D341Med (cell line): ENCODE measurements at places on chromosomes 11 and 22.

DNA sequence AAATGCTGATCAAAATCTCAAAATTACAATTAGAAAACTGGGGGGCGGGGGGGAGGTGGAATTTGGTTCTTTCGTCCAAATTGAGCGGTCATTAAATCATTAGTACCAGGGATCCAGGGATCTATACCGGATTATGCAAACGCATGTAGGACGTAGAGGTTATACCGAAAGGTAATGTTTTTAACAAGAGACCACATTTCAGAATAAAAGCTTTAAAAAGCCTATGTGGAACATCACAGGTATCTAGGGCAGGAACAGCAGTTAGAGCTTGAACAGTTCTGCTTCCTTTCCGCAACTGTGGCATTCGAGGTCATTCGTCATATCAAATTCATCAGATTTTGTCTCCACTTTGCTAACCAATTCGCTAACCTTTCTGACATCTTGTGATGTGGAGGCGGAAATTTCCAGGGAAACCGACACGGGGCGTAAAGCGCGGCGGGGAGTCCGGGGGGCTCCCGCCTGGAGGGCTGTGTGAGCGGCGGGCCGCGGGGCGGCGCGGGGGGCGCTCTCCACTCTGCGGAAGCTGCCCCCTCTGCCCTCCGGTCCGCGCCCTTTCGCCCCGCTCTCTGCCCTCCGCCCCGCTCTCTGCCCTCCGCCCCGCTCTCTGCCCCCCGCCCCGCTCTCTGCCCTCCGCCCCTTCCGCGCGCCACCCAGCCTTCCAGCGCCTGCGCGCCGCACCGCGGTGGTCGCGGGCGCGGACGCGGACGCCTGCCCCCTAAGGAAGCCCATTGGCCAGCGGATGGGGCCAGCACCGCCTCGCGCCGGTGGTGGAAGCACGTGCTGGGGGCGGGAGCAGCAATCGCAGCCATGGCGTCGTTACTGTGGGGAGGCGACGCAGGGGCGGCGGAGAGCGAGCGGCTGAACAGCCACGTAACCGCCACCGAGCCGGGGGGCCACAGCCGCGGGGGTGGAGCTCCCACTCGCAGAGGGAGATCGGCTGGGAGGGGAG is at the start of gene DDX25:
TSS of gene DDX25 (plus strand) at position 798 of the 949 bp plus-strand sequence. CDS start at position 808, 10 bp downstream.
- DNase-seq = peak; percentile 55

DNA sequence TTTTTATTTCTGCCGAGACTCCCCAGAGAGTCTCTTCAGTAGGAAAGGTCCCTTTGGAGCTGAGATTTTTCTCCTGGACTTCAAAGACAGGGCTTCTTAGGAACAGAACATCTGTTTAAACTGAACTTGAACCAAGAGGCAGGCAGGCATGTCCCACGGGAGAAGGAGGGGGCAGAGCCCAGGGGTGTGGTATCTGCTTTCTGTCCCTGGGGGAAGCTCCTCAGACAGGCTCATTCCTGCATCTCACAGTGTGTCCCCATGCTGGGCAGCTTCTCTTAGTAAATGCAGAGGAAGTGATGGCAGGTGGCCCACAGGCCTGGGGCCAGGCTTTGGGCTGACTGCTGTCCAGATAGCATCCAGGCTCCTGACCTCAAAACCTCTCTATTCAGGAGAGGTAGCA is 47.3 kb downstream of the TSPAN18 start:
- peak; percentile 78 for DNase-seq

DNA sequence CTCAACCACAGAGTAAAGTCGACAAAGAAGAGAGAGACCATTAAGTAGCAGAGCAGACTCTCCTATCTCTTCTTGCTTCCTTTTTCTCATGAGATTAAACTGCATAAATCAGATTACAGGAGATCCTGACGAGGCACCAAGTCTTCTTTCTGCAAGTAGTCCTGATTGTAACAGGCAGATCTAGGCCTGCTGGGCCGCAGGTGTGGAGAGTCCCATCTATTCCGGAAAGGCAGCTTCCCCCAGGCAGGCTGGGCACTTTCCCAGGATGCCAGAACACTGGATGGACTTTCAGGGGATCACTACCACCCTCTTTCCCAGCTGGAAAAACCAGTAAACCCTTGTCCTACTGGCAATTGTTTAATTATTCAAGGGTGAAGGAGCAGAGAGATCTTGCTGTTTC is 173.0 kb upstream of the CADM1 start:
- DNase-seq = no peak

DNA sequence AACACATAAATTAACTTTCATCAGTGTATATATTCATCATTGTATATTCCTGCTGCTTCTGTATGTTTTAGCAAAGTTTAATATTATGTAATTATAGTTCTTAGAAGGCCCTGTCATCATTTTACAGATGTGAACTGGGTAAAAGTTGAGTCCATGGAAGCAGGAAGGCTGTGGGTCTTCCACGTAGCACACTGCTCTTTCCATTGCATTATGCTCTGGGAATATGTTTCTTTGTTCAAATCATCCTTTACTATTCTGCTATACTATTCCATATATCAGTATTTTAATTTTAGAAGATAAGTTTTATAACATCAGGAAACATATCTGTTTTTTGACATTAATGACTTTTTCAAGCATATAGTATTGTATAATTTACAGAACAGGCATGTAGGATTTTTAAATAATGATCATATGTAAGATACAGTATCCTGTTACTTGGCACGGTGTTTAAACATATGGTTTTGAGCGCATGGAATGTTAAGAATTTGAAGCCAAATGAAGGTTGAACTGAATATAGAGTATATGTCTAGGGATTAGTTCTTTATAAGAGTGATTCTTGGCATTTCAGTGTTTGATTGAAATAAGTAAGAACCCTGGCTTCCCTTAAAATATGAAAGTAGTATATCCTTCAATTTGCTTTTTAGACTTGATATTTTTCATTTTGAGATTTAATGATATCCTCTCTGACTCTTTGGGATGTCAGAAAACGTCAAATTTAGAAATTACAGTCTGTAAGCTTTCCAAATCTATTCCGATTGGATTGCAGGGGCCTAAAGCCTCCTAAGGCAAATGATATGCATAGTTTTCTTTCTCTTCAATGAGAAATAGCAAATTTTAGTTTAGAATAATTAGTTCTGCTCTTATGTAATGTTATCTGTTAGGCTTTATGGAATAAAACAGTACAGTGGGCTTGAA is 8.6 kb downstream of the CCDC81 start:
- DNase-seq = no peak

DNA sequence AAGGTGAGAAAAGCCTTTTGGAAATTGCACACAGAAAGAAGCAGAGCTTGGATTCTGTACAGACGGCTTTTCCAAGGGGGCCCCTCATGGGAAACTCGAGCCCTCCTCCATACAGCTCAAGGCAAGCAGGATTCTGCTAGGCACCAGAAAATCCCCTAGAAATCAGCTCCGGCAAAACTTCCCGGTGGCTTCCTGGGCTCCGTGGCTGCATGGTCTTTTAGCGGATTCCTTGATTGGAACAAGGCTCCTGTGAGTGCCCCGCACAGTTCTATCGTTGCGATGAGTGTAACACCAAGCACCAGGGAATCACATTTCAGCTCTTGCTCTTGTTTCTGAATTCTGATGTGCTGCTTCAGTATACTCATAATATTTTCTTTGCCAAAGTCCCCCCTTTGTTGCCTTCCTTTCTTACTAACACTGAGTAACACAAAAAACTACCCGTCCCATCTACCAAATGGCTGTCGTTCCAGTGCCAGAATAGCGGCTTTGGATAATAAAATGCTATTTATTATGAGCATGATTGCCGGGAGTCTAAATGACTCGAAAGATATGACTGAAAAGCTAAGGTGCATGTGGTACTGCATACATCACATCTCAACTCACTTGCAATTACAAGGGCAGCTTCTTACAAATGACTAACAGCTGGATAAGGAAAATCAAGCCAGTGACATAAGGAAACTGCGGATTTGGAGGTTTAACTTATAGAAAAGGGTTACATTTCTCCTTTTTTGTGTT is 494.1 kb downstream of the DLG2 start:
- no peak for DNase-seq

GRCh38 chr11:27228906-27229290 is 134.1 kb downstream of the CCDC34 start:
- no peak for DNase-seq

DNA sequence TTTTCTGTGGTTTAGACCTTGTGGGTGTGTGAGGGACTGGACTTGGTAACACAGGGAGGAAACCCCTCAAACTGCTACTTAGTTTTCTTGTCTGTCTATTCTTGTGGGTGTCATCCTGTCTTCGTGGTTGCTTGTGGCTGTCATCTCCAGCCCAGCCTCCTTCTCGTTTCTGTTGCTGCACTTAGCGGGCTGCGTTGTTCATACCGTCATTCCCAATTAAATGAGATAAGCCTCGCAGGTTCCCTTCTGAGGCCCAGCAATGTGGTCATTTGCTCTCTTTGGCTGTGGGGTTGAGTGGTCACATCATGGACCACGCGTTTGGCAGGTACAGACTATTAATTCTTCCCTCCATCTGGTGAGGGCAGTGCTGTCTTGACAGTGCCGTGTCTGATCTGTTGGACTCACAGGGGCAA is 18.8 kb downstream of the PANX1 start:
- DNase-seq = no peak

GRCh38 chr11:67352546-67353316 is 615 bp downstream of the POLD4 start:
- DNase-seq = no peak

DNA sequence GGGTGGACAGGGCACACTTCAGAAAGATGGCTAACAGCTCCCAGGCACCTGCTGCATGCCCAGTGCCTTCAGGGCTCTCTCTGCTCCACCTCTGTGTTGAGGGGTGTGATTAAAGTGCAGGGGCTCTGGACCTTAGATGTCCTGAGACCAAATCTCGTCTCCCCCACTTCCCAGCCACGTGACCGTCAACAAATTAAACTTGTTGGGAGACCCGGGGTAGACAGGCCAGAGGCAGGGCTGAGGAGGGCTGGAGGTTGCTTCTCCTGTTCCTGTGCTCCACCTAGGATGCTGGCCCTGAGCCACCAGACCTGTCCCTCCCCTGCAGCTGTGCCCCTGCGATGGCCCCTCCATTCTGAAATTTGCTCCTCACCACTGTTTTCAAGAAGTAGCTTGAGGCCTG is 17.0 kb downstream of the NPTXR start:
- DNase-seq = no peak

DNA sequence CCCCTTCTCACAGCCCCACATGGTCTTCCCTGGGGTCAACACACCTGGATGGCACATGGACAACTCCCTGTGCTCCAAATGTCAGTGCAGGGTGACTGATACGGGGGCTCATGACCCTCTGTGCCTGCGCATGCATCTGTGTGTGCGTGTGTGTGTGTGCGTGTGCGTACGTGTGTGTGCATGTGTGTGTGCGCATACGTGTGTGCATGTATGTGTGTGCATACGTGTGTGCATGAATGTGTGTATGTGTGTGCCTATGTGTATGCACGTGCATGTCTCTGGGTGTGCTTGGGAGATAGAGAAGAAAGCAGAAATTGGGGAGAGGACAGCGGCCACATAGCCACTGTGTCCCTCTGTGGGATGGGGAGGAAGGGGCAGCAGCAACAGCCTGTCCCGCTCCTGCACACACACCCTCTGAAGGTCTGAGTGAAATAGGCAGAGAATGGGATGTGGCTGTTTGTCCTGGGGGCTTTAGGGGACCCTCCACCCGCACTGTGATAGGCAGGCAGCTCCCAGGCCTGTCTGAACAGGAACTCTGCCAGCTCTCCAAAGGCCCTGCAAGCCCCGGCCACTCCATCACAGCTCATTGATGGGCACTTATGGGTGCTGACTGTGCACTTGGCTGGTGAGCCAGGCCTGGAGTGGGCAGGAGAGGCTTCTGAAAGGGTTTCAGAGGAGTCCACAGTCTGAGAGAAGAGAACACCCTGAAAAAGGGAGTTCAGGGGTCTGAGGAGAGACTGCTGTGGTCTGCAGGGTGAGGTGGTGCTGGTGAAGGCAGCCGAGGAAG is 28.7 kb upstream of the PICK1 start:
- no peak for DNase-seq

DNA sequence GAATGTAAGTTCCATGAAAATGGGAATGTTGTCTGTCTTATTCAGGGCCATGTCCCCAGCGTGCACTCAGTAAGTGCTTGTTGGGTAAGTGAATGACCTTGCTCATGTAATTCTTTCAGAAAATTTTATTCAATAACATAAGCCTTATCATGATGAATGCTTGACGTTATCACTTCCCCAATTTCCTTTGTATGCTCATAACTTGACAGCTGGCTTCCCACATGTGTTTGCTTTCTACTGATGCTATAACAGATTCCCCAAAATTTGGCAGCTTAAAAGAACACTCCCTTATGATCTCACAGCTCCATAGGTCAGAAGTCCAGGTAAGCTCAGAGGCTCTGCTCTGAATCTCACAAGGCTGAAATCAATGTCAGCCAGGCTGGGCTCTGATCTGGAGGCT is 155.8 kb upstream of the POU2AF2 start:
- DNase-seq = no peak

GRCh38 chr11:117199053-117199915 is at the start of gene TAGLN:
Gene TAGLN, plus strand, starts transcription at chr11:117199370. Its CDS starts 3,644 bp downstream, at chr11:117203014.
- peak; percentile 43 for DNase-seq

GRCh38 chr11:6755953-6756347 is 15.8 kb downstream of the OR2AG2 start:
- no peak for DNase-seq

DNA sequence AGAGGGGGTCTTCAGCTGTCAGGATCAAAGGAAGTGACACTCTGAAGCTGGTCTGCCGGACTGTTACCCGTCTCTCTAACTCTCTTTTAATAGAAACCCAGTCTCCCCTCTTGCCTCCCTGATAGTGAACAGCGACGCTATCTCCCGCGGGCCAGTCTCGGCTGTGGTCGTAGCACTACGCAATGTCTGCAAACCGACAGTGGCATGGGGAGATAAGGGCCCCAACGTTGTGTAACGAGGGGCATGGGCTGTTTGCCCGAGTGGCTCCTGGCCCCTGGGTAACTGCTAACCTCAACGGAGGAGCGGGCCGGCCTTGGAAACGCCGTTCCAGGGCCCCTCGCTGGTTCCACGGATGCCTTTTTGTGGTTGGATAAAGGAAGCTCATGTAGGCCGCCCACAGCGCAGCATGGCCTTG is 23.3 kb downstream of the ZBTB16 start:
- no peak for DNase-seq

DNA sequence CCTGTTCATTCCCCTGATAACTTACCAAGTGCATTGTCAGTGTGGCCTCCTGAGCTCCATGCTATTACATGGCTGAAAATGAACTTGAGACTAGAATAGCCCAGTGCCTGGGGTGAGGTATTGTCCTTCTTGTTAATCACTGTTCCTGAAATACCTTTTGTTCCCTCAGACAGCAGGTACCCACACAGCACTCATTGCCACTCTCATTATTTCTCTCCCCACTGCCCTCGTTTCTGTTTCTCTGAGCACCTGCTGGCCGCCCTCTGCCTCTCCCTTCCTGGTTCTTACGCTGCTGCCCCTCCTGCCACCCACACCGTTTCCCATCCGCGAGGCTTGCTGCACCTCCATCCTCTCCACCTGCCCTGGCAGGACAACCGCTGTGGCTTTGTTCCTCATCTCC is 36.9 kb upstream of the RAB1B start:
- DNase-seq = no peak

GRCh38 chr22:49692499-49693225 is 135.0 kb downstream of the BRD1 start:
- DNase-seq = peak; percentile 18
